ENCODE measurements at places on chromosomes 12 and 14.

GRCh38 chr14:32925439-32925838 is 13.2 kb upstream of the NPAS3 start:
- DNase-seq: no peak

- DNase-seq: no peak
Observed at GRCh38 chr14:54697001-54697400, 130.1 kb downstream of the SAMD4A start.

DNA sequence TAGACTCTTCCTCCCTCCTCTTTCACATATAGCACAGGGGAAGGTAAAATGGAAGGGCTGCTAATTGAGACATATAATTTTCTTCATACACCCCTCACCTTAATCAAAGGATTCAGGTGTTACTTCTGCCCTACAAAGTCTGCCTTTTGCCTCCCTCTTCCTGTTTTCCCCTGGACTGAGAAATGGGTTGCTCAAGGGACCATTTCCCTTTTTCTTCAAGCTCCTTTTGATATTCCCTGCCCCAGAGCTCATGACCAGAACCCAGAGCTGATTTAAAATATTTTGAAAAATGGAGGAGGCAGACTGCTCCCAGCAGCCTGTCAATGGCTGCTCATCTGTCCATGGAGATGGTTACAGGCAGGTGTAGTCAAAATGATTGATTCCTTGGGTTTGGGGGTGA is 6.3 kb upstream of the PIP4K2C start:
- DNase-seq: no peak

DNA sequence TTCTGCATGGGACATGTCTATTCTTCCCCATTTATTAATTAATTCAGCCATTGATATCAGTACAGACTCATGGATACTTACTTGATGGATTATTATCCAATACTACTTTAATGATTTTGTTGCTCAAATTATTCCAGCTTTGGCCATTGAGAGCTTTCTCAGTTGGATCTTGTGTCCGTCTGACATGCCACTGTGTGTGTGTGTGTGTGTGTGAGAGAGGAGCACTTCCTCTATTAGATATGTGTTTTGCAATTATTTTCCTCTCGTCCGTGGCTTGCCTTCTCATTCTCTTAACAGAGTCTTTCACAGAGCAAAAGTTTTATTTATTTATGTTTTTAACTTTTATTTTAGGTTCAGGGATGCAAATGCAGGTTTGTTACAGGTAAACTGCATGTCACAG is 194.2 kb downstream of the ADGRD1 start:
- no peak for DNase-seq

DNA sequence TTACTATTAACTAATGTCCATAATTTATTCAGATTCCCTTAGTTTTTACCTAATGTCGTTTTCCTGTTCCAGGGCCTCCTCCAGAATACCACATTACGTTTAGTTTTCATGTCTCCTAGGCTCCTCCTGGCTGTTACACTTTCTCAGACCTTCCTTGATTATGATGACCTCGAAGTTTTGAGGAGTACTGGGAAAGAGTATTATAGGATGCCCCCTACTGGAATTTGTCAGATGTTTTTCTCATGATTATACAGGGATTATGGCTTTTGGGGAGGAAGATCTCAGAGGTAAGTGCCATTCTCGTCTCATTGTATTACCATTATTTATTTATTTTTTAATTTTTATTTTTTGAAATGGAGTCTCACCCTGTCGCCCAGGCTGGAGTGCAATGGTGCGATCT is 17.7 kb upstream of the C1S start:
- DNase-seq: no peak

- DNase-seq: no peak
Observed at GRCh38 chr12:132105467-132105866, 38.7 kb downstream of the DDX51 start.

DNA sequence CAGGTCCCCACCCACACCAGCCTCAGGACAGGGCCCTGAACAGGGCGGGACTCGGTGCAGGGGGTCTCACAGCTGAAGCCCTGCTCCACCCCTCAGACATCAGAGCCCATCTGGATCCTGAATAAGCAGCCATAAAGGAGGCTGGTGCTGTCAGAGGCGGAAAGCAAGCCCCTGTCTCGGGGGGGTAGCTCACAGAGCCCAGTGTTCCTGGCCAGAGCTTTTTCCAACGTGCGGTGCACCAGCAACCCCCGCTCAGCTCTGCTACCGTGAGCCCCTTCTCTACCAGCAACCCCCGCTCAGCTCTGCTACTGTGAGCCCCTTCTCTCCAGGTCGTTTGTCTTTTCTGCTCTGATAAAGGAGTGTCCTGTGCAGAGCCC is 136.5 kb upstream of the SFSWAP start:
- no peak for DNase-seq

GRCh38 chr12:120264086-120264903 is 1.2 kb downstream of the PXN start:
- no peak for DNase-seq

DNA sequence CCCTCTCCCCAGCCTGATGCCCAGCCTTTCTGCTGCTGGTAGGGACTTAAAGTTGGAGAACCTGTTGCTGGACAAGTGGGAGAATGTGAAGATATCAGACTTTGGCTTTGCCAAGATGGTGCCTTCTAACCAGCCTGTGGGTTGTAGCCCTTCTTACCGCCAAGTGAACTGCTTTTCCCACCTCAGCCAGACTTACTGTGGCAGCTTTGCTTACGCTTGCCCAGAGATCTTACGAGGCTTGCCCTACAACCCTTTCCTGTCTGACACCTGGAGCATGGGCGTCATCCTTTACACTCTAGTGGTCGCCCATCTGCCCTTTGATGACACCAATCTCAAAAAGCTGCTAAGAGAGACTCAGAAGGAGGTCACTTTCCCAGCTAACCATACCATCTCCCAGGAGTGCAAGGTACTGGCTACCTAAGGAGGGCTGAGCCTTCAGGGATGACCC is 1.6 kb downstream of the TSSK4 start:
- DNase-seq: no peak

DNA sequence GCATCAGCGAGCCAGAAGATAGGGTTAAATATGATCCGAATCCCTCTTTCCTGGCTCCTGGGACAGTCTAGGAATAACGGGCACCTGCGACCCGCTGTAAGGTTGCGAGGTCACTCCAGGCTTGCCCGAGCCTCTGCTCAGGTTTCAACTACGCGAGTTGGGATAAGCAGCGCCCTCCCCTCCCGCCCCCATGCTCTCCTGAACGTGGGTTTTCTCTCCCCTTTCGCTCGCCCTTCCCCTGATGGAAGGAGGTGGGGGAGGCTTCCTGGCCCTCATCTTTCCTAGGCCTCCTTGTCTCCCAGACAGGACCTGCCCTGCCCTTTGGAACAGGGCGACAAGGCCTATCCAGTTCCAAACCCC is 753 bp upstream of the ATP5MC2 start:
- peak; percentile 13 for DNase-seq

DNA sequence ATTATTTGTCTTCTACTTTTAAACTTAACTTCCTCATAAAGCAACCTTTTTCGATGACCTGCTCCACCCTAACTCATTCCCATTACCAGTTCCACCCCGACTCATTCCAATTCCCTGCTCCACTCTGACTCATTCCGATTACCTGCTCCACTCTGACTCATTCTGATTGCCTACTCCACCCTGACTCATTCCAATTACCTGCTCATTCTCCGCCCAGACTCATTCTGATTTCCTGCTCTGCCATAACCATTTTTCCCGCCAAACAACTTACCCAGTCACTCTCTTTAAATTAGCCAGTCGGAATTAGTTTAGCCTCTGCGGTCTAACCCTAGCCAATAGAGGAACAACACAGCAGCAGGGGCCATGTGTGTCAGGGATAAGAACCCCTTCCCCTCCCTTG is 249.1 kb downstream of the DPY19L2 start:
- no peak for DNase-seq

DNA sequence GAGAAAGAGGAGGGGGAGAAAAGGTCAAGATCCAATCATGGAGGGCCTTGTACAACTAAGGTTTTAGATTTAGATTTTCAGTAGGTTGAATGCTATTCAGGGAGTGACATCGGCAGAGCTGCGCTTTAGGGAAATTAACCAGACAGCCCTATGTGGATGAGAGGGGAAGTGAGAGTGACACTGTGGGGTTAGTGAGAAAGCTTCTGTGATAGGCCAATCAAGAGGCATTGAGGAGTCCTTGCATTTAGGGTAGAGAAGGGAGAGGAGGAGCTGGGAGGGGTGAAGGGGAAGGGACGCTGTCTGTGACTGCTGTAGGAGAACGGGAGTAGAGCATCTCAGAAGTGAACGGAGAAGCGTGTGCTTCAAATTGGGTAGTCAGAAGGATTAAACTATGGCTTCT is 3.4 kb downstream of the HSD17B6 start:
- no peak for DNase-seq

GRCh38 chr12:49538510-49539403 is at the start of gene KCNH3:
KCNH3 (plus strand) TSS chr12:49539030; CDS start chr12:49539417, 387 bp downstream.
- peak; percentile 56 for DNase-seq

DNA sequence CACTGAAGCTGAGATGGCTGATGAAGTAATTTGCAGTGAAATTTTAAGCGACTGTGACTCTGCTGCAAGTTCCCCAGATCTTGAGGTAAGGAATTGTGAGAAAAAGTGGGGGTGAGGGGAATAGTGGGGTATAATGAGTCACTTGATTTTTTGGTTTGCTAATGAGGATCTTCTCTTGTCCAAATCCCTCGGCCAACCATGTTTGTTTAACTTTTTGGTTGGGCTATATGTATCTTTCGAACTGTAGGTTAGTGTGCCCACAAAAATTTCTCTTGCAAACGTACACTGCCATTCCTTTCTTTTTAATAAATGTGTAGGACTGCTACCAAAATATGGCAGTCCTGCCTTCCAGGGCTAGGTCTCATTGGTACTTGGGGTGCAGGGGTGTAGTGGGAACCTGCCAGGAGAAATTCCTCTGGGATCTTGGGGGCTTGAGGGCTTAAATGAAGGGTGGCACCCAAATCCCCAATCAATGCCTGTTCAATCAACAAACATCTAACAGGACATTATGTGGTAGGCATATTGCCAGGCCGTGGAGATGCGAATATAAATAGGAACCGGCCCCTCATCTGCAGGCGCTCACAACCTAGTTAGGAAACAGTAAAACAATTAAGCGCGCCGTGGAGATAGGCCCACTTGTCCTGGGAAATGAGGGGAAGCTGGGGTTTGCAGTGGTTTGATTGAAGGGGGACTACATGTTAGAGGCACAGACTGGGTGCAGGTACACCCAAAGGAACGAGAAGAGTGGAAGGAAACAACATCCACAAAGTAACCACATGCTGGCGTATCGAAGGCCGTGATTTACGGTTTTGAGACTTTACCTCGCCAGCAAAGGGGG is 1.3 kb upstream of the PABPN1 start:
- no peak for DNase-seq

DNA sequence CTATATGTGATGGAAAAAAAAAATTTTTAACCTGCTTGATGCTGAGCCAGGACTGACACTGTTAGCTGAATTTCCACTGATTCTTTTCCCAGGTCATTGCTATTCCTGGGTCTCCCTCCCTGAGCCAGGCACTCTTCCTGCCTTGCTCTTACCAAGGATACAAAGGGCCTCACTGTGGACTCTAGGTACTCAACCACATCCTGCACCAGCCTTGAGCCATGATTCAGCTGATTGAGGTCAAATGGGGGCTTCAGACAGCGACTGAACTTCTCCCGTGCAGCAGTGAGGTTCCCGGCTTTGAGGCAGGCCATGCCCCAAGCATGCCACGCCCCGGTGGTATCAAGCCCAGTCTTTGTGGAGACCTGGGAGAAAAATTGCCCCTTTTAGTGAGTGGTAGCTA is 54.3 kb downstream of the ZFYVE26 start:
- no peak for DNase-seq

DNA sequence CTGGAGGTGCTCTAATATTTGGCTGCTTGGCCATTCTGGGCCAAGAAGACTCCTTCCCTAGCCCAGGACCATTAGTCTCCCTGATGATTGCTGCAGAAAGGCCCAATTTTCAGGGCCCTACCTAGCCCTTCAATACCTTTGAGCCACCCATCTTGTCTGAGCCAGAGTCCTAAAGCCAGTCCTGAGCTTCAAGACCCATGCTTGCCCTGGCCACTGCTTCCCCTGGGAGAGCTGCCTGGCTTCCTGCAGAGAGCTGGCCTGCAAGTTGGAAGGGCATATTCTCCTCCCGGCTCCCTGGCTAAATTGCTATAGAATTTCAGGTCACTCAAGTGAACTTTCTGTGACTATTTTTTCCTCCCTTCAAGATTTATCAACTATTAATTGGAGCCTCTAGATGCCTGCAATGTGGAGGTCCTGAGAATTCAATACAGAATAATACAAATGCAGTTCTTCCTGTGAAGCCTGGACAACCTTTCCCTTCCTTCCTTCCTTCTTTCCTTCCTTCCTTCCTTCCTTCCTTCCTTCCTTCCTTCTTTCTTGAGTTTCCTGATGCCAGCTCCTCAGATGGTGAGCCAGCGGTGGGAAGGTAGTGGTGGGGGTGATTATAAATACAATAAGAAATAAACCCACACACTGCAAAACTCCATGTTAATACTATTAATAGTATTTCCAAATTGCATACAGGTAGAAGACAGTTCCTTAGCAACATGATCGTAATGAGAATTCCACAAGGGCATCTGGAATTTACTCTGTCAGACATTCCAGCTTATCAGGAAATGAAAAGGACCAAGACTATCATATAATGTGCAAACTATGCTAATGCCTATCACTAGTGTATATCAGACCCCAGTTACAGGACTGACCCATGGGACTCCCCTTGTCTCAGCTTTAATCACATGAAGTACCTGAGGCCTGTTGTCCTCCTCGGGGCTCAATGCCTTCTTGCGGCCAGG is 108.1 kb downstream of the ZFP36L1 start:
- DNase-seq: no peak

GRCh38 chr14:46626876-46627275 is 24.7 kb downstream of the RPL10L start:
- DNase-seq: no peak

DNA sequence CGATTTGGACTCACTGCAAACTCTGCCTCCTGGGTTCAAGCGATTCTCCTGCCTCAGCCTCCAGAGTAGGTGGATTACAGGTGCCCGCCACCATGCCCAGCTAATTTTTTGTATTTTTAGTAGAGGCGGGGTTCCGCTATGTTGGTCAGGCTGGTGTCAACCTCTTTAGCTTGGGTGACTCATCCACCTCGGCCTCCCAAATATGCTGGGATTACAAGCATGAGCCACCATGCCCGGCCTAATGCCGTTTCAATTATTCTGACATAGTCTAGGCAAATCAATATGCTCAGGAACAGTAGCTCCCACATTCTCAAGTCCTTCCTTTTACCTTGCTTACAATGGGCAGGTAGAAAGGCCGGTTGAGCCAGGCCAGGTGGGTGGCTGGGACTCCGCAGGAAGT is 82.0 kb upstream of the EEA1 start:
- no peak for DNase-seq

DNA sequence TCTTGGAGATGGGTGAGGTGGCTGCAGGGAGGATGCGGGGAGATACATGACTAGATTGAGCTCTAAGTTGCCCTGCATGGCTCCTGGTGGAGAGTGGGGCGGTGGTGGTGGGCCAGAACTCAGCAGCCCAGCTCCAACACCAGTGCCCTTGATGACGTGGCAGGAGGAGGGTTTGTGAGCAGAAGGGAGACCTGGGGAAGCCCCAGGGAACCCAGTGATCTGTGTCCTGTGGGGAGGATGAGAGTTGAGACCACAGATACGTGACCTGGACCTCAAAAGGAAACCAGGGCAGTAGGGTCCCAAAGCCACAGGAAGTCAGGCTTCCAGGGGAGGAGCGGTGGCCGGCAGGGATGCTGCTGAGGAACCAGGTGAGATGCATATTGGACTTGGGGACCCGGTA is 989.1 kb upstream of the TMEM132C start:
- no peak for DNase-seq

GRCh38 chr14:61756135-61756534 is 6.1 kb upstream of the SNAPC1 start:
- no peak for DNase-seq

- peak; percentile 73 for DNase-seq
Observed at GRCh38 chr14:56117765-56118610, at the start of gene PELI2. PELI2 (plus strand) TSS chr14:56118411; CDS start chr14:56118661, 250 bp downstream.

- peak; percentile 56 for DNase-seq
Observed at GRCh38 chr12:67515679-67516340, 132.7 kb upstream of the DYRK2 start.
